ENCODE measurements at places on chromosomes 2 and 18.

- DNase-seq: no peak
Observed at GRCh38 chr2:12607971-12608370, 108.8 kb upstream of the TRIB2 start.

- DNase-seq: peak; percentile 33
Observed at GRCh38 chr18:9838144-9838877, 47.5 kb upstream of the TXNDC2 start.

DNA sequence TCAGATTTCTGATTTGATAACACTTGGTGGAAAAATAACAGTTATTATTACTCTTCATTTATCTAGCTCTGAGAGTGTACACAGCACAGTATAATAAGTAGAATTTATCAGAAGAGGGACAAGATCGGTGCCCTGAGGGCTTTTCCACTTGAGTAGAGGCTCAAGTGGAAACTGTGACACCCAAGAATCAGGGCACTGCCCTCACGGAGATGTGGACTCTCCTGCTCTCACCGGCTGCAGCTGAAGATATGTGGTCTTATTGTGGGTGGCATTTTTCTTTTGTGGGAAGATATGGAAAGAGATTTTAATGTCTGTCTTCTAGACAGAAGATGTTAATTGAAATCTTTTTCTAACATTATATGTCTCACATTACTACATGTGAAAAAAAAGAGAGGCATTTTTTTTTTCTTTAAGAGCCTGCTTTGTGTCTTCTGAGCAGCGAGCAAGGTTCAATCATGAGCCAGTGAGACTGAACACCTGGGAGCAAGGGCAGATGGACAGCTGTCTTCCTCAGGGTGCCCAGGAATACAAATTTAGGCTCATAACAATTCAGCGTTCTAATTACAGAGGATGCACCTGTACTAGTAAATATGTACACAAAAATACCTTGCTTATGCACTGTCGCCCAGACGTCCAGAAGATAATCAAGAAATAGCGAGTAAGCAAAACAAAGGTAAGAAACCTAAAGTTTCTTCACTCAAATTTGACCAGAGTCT lies 1098.2 kb upstream of the FANCL start:
- DNase-seq: peak; percentile 26

GRCh38 chr2:177964892-177965291 lies 107.7 kb downstream of the PDE11A start:
- DNase-seq: no peak

GRCh38 chr18:63859781-63860475 lies 27.6 kb upstream of the SERPINB2 start:
- DNase-seq: no peak

GRCh38 chr2:207153266-207153975 lies 12.3 kb downstream of the KLF7 start:
- no peak for DNase-seq

DNA sequence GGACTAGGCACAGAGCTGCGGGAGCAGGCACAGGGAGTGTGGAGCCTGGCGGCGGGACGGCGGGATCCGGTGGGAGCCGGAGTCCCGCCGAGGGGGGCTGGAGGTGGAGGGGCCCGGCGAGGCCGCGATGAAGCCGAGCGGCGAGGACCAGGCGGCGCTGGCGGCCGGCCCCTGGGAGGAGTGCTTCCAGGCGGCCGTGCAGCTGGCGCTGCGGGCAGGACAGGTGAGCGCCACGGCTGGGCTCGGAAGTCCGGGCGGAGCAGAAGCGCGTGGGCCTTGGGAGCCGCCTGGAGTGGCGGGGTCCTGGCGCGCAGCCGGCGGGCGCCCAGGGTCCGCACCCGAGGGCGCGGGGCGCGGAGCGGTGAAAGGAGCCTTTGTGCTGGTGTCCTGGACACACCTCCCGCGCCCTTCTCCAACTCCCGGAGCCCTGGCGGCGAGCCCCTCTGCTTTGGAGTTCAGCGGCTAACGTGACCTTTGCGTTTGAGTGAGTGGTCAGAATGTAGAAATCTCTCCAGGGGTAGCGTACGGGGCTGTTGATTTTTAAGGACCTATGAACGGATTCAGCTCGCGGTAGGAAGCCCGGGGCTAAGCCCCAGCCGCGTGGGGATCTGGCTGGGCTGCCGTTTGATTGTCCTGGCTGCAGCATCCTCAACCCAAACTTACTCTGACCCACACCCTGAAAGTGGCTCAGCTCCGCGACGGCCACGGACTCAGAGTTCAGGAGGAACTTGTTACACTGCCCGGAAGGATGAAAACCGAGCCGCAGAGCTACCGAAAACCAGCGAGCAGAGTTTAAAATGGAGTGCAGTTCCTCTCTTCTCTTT lies 448 bp downstream of the IMPA2 start:
- DNase-seq: no peak

DNA sequence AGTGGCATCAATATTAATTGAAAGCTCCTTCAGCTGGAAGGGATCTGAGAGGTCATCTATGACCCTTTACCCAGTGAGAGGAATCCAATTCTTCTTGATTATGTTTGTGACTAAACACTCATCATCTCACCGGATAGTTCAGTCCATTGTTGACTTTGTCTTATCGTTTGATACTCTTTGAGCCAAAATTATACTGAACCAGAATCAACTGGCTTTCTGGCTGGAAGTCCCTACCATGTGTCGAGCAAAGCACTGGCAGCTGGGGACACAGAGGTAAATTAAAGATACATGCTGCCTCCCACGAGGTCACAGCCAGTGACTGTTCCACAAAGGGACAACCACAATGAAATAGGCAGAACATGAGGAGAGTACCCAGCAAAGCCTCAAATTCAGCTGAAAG lies 91.4 kb upstream of the FHL2 start:
- DNase-seq: no peak

GRCh38 chr2:99485824-99486223 lies 4.0 kb downstream of the REV1 start:
- no peak for DNase-seq

GRCh38 chr2:36354811-36355150 lies 797 bp upstream of the CRIM1 start:
- DNase-seq: no peak

All from NCI-H1417 treated with DMSO at 0.1 percent for 48 hours (cell line).